ENCODE measurements at places on chromosomes 2 and 18.

GRCh38 chr2:182228741-182229140, 198.1 kb downstream of the PDE1A start:
- no peak for DNase-seq

- DNase-seq, result no peak
Measured at GRCh38 chr2:52904355-52904891, 863.2 kb upstream of the CHAC2 start.

DNA sequence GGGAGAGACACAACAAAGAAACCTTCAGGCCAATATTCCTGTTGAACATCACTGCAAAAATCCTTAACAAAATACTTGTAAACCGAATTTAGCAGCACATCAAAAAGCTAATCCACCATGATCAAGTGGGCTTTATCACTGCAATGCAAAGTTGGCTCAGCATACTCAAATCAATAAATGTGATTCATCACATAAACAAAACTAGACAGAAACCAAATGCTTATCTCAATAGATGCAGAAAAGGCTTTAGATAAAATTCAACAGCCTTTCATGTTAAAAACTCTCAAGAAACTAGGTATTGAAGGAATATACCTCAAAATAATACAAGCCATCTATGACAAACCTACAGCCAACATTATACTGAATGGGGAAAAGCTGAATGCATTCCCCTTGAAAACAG, 20.6 kb downstream of the GTF2A1L start:
- no peak for DNase-seq

DNA sequence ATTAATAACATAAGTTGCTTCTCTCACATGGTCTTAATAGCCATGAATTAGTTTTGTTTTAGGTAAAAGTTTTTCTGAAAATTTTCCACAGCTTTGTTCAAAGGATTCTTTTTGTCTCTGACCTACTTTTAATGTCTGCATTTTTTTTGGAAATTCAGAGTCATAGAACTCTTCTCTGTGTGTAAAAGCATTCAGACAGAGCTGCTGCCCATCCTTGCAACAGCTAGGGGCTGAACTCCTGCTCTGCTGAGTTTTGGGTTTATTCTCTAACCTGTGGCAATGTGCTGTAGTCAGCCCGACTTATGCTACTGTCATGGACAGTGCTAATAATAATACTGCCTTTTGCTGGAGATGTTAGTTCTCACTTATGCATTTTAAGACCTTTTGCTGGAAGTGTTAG, 44.1 kb downstream of the RALBP1 start:
- DNase-seq, result no peak

DNA sequence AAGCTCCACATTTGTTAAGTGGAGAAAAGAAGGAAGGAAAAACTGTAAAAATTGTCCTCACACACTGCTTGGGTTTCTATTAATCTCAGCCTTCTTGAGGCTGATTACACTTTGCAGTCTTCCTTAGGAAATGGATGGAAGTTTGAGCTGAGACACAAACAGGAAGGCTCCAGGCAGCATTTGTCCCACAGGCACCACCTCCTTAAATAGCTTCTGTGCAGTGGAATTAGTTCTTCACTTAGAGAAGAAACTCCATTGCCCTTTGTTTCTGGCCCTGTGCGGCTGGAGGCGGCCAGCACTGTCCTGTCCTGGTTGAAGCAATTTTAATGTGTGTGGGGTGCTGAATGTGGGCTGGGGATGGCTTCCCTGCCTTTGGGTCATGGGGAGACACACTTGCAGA, 44.3 kb downstream of the ARHGAP28 start:
- DNase-seq, result no peak

- no peak for DNase-seq
Measured at GRCh38 chr2:237276716-237277490, 137.1 kb downstream of the COL6A3 start.

GRCh38 chr2:238138331-238139195, at the start of gene KLHL30:
KLHL30 (plus strand) TSS chr2:238138668; CDS start chr2:238140755, 2,087 bp downstream.
- no peak for DNase-seq

GRCh38 chr2:112184121-112184520, 45.9 kb downstream of the FBLN7 start:
- no peak for DNase-seq

- no peak for DNase-seq
Measured at GRCh38 chr18:62808123-62808522, 92.8 kb downstream of the PHLPP1 start.

DNA sequence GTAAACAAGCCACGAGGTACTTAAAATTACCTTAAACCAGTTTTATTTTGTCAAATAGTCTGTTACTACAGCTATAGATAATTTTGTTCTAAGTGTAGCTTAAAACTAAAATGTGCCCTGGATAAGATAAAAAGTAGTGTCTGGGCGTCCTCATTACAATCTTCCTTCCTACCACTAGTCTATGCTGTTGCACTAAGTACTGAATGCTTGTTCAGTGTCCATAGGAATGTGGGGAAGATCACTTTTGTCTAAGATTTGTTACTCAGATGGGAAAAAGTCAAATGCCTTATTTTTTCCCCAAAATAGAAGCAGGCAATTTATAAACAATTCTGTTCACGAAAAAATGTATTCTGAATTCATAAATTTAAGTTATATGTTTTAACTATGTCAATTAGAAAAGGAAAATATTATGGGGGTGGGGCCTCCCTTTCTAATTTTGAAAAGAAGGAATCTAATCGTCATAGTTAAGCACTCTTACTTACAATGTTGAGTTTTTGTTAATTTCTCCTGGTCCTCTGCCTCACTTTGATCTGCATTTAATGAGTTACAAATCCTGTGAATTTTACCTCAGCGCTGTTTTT, 140.4 kb upstream of the VRK2 start:
- DNase-seq, result no peak

GRCh38 chr2:219245899-219246230, 586 bp downstream of the STK16 start:
- no peak for DNase-seq

GRCh38 chr2:240798327-240798905, 21.6 kb downstream of the KIF1A start:
- no peak for DNase-seq

DNA sequence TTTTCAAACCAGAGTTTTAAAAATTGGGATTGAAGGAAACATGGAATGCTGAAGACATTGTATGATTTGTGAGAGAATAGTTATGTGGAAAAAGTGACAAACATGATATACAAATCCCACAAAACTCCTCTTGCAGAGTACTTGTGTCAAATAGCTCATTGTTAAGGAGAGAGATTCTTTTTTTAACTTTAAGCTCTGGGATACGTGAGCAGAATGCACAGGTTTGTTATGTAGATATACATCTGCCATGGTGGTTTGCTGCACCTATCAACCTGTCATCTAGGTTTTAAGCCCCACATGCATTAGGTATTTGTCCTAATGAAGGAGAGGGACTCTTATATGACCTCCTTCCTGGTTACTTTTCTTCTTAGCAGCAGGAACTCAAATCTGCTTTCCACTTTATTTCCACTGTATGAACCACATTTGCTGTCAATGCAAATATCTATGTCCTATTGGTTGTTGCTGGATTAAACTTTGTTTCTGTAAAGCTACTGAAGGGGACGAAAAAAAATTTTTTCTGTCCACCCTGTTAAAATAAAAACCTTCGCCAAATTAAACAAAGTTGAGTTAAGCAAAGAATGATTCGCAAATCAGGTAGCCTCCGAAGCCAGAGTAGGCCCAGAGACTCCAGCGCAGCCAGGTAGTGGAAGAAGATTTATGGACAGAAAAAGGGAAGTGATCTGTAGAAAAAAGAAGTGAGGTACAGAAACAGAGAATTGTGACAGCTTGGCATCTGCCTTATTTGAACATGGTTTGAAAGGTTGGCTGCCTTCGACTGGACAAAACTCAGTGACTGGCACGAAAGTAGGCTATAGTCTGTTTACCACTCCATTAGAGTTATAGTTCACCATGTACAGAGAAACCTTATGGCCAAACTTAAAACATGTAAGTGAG, 430.1 kb upstream of the CHST9 start:
- DNase-seq, result no peak

GRCh38 chr18:78979056-78979729, 425 bp upstream of the SALL3 start:
- no peak for DNase-seq

GRCh38 chr18:76619621-76620315, 124.7 kb upstream of the ZNF516 start:
- no peak for DNase-seq

DNA sequence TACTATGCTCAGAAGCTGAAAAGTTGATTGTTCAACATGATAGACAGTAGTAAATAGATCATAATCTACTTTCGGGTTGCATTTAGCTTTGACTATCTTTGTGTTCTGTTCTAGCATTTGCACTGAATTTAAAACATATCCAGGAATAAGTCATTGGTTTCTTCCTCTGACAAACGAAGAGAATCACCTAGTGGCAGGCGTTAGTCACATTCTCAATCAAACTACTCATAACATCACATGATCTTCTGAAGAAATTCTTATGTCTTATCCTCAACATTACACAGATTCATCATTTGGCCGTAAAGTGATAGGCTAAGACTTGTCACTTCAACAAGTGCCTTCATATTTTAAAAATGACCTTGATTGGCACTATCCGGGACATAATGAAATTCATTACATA, 63.6 kb upstream of the TTC21B start:
- DNase-seq, result no peak

- no peak for DNase-seq
Measured at GRCh38 chr2:49702740-49703139, 548.4 kb upstream of the FSHR start.

DNA sequence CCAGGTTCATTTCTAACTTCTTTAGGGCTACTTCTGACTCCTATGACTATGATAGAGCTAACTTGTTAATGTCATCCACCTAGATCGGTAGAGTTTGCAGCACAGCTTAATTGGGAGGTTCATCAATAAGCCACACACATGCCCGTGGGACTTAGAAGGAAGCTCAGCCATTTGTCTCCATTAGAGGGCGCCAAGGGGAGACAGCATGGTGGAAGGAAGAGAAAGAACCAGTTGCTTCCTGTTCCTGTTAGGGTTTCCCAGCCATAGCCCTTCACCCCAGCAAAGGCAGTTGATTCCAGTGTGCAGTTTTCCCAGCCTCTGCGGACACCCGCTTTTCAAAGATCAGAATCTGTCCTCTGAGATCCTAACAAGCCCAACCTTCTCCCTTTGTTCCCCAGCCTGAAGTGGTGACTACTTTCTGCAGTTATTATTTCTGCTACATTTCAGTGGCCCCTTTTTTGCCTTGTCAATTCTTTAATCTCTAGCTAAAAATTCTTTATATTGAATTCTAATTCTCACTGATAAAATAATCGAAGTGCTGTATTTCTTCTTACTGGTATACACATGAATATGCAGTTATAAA, 30.3 kb downstream of the MAIP1 start:
- peak; percentile 46 for DNase-seq

DNA sequence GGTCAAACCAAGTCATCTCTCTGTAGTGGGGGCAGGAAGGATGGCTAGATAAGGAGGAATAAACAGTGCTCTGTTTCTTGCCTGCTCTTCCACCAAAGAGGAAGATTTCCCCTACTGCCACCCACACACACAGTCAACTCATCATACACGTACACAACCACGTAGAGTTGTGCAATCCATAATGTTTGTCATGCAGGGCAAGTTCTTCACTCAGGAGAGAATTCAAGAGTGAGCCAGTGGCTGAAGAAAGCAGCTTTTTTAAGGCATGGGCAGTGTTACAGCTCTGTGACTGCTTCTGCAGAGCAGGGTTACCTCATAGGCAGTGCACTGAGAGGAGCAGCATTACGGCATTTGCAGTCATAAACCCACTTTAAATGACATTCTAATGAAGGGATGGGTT, 283.0 kb downstream of the RND3 start:
- DNase-seq, result no peak

- DNase-seq, result no peak
Measured at GRCh38 chr18:53772293-53772692, 452.2 kb downstream of the MBD2 start.

- no peak for DNase-seq
Measured at GRCh38 chr18:48923746-48924629, 26.8 kb downstream of the SMAD7 start.

GRCh38 chr2:173851141-173851641, 114.0 kb downstream of the SP3 start:
- DNase-seq, result no peak

GRCh38 chr2:211751848-211752247, 786.8 kb downstream of the ERBB4 start:
- no peak for DNase-seq

DNA sequence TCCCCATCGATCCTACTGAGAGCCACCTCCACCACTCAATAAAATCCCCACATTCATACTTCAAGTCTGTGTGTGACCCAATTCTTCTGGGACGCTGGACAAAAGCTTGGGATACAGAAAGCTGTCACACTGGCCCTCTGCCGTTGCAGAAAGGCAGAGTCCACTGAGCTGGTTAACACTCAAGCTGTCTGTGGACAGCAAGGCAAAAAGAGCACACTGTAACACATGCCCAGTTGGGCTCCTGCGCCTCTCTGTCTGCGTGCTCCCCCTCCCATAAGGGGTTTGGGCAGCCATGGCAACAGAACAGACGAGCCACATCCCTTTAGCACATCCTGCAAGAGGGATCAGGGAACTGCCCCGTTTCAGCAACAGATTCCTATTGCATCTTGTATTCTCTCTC, 106.9 kb upstream of the RGPD4 start:
- DNase-seq, result no peak

GRCh38 chr2:75243219-75243618, 43.9 kb upstream of the TACR1 start:
- DNase-seq, result no peak

GRCh38 chr2:219071131-219071816, 10.6 kb upstream of the IHH start:
- no peak for DNase-seq

GRCh38 chr18:80105369-80106167, 3.5 kb upstream of the ADNP2 start:
- DNase-seq, result no peak

GRCh38 chr2:230774348-230774951, 61.8 kb downstream of the CAB39 start:
- no peak for DNase-seq

DNA sequence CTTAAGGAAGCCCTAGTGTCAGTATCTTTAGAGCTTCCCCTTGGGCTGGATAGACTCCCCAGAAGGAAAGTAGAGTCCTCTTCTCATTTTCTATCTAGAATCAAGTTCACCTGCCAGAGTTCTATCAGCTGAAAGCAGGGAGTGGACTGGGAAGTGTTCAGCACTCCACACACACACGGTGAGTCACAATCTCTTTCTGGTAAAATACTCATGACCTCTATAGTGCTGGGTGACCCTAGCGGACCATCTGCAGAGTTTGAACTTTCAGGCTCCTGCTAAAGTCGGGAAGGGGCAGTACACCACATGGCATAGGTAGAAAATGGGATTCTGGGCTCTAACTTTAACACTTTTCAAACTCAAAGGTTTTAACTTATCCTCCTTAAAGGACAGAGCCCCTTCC, 43.3 kb downstream of the SAP130 start:
- DNase-seq, result no peak

GRCh38 chr18:25734336-25734735, 356.1 kb downstream of the SS18 start:
- no peak for DNase-seq

- no peak for DNase-seq
Measured at GRCh38 chr2:17879913-17880274, 1.4 kb downstream of the KCNS3 start.

- no peak for DNase-seq
Measured at GRCh38 chr2:167438206-167438605, 549.9 kb downstream of the XIRP2 start.

All from stimulated activated CD4-positive, alpha-beta T cell treated with anti-CD3 and anti-CD28 coated beads, Interleukin-12 subunit alpha, Interleukin-12 subunit beta, amount 100 ng/mL, for 24 hours (primary cell).